Breast epithelium (tissue), 4 donors: ENCODE measurements at places on chromosomes 2 and 18.

DNA sequence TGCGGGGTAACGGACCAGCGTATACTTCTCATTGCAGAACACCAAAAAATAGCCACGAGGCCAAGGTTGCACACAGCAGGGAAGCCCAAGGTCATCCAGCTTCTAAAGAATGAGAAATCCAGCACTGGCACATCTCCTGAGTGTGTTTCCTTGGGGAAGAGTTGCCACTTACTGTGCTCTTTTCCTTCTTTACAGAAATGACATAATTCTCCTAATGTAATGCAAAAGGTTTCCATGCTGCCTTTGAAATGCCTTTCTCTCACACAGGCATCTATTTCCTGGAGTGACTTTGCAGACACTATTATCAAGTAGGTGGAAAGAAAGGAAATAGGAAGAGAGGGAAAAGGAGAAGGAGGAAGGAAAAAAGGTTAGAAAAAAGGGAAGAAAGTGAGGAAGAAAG, 862.1 kb upstream of the CELF4 start:
- no peak for DNase-seq

- DNase-seq = no peak
Observed at GRCh38 chr18:5975111-5976002, 80.0 kb upstream of the TMEM200C start.

GRCh38 chr2:148031152-148031551, 10.3 kb downstream of the MBD5 start:
- no peak for DNase-seq

DNA sequence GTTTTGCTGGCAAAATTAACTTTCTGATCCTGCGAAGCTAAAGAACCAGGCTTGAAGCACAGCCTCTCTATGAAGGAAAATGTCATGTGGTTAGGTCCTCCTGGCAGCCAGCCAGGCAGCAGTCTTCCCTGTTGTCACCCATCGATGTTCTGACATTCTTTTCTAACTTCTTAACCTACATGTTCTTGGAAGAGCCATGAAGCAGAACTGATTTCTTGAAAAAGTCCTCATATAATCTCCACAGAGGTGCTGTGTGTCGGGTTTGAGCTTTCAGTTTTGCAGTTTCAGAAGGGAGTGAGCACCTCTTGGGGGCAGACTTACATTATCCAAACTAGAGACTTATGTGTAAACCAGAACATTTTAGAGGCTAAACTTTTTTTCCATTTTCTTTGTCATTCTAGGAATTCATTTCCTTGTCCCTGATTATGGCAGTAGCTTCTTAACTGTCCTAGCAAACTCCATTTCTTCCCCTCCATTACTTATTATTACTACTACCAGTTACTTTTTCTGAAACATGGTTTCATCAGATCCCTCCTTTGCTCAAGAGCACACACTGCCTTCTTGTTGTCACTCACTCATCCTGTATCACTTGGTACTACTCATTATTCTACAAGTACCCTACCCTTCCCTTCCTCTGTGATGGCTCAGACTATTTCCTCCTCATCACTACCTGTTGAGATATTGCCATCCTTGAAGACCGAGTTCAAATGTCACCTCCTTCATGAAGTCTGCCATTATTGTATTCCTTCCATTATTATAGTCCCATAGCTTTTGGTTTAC, 31.1 kb downstream of the DOK1 start:
- no peak for DNase-seq

DNA sequence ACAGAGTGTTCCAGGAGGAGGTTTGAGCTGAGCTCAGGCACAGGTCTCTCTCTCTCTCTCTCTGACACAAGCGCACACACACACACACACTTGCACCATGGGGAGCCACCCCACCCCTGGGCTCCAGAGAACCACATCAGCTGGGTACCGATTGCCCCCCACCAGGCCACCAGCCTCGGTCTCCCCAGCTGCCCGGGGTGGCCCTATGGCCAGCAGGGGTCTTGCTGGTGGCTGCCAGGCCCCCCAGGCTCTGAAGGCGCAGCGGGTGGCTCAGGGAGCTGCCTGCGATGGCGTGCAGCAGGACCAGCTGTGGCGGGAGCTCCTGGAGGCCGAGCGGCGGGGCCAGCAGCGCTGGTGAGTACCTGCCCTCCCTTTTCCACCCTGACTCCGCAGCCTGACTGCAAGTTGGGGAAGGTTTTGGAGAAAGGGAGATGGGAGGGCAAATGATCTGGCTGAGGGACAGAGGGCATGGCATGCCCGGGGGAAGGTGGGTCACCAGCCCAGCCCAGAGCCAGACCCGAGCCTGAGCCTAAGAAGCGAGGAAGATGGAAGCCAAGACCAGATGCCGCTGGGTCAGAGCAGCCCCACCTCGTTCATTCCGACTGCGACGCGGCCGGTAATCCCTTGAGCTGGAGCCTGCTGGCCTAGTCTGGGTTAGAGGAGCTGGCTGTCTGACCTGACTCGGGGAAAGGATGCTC, 21.9 kb upstream of the SLC66A3 start:
- no peak for DNase-seq
